ENCODE measurements at places on chromosomes 7 and 10. TPM values are rescaled to one million over a fixed set of nuclear protein-coding genes. Genes with fewer than 3 reads are reported as not detected.
A peak's percentile ranks its signal among the peaks of the same experiment; 100 is the strongest.

DNA sequence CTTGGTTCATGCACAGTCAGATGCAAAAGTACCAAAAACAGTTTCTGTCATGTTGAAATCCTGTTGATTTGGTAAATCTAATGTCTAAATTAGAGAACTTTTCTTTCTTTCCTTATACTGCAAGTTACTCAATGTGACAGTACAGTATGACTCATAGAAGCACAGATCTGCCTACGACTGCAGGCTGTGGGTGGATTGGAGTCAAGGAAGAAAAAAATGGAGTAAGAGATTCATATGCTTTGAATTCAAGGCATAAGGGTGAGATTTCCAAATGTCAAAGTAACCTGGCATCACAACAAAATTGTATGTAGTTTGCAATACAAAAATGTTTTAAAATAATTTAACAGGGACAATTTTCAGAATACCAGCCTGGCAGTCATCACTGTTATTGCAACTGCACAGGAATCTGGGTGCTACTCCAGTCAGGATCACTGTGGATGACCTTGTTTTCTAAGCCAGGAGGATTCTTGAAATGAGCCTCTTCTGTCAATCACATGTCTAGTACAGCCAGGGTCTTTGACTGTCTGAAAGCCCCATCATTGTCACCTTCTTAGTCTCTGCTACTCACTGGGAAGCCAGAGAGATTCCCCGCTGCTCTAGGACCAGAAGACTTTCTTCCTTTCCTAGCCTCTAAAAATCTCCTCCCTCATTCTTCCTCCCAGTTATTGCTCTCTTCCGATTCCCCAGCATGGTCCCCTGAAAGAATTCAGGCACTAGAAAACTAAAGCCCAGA lies 83.6 kb downstream of the CD36 start:
- no peaks in the 10 kb centered on the region for H3K36me3 ChIP-seq
- no peaks in the 10 kb centered on the region for H3K27me3 ChIP-seq
- peaks cover 55% of the 10 kb centered on the region for H3K4me1 ChIP-seq

DNA sequence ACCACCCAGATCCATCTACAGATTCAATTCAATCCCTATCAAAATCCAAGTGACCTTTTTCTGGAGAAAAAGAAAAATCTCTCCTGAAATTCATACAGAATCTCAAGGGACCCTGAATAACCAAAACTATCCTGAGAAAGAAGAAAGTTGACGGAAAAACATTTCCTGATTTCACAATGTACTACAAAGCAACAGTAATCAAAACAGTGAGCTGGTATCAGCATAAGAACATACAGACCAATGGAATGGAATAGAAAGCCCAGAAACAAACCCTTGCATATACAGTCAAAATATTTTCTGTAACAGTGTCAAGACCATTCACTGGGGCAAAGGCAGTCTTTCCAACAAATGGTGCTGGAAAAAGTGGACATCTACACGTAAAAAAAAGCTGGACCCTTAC lies 89.9 kb downstream of the JMJD1C start:
- DNase-seq: no peak
- H3K27me3 ChIP-seq: no peaks in the 10 kb centered on the region

DNA sequence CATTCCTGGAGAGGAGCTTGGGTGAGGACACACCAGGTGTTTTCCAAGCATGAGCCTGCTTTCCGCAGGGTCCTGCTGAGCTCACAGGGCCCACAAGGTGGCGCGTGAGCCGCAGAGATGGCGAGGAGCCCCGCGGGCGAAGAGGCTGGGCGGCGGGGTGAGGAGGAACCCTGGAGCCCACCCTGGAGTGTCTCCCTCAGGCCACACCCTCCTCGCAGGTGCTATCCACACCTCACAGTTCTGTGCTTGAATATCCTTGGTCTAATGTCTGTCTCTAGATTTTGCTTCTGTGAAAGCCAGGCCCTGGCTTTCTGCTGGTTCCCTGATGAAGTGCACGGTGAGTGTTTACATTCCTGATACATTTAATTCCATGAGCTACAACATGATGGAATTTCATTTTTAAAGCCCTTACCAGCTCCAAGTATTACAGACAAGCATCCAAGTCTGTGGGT lies 433.6 kb downstream of the ACTR3B start:
- H3K27ac ChIP-seq: no peak overlapping the region
- no peak overlapping the region for H3K4me3 ChIP-seq
- H3K4me1 ChIP-seq: no peaks in the 10 kb centered on the region
- no peaks in the 10 kb centered on the region for H3K27me3 ChIP-seq

DNA sequence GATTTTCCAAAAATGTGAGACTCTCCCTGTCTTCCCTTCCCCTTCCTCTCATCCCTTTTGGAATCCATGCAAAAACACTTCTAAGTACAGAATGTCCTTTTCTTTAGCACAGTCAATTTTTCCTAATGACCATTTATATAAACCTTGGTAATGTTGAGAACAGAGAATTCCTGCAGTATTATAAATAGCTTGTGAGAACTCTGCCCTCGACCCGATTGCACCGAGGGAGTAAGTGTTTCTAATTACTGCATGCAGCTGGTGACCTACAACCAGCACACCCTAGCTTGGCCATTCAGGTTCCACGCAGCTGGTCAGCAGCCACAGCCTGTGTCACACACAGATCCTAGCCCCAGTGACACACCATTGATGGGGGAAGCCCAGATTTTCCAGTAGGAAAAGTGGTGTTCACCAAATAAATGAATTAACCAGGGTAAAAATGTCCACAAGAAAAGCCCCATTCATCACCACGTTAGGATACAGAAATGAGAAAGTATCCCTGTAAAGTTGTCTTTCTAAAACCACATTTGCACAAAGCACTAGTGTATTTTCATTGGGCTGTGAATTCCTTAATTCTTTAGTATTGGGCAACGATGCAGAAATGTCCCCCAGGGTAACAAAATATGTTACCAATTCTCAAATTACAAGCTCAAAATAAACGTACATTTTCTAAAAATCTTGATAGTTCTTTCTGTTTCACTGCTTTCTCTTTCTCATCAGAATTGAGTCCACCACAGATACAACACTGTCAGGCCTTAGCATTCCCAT lies 499.0 kb upstream of the KLF6 start:
- H3K27me3 ChIP-seq: no peaks in the 10 kb centered on the region
- peak; percentile 74 for DNase-seq
- peak overlapping the region; percentile 6 for H3K4me3 ChIP-seq
- no peaks in the 10 kb centered on the region for H3K36me3 ChIP-seq

The ALOX5 gene
- total RNA-seq: not detected

DNA sequence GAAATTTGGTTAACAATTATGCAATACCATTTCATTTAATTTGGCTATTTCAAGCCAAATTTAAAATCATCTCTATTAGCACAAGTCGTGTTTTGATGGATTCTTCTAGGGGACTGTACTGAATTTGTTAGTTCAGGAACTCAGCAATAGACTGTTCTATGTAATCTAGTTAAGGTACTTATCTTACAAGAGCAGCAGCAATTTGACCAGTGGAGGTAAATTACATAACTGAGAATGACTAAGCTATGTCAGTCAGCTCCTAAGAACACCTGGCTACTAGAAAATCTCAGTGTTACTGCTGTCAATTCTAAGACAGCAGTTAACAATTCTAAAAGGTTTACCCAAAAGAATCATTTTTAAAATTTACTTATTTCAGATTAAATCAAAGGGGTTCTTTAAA lies 513.9 kb upstream of the ZWINT start:
- H3K27me3 ChIP-seq: no peaks in the 10 kb centered on the region
- no peaks in the 10 kb centered on the region for H3K4me1 ChIP-seq
- H3K36me3 ChIP-seq: no peaks in the 10 kb centered on the region
- no peak for DNase-seq

The ITGA8 gene
- 2.5 TPM for total RNA-seq

GRCh38 chr7:85025312-85025756 lies 161.5 kb downstream of the SEMA3D start:
- no peaks in the 10 kb centered on the region for H3K36me3 ChIP-seq
- H3K4me1 ChIP-seq: no peaks in the 10 kb centered on the region
- DNase-seq: no peak
- no peaks in the 10 kb centered on the region for H3K27me3 ChIP-seq
- H3K27ac ChIP-seq: no peak overlapping the region
- H3K4me3 ChIP-seq: no peak overlapping the region

GRCh38 chr7:42479816-42480633 lies 243.0 kb upstream of the GLI3 start:
- H3K4me3 ChIP-seq: no peak overlapping the region
- H3K27me3 ChIP-seq: peaks cover 13% of the 10 kb centered on the region
- peaks cover 8% of the 10 kb centered on the region for H3K4me1 ChIP-seq
- H3K36me3 ChIP-seq: no peaks in the 10 kb centered on the region
- DNase-seq: peak; percentile 57

GRCh38 chr7:142568435-142569097 lies 180.7 kb upstream of the PRSS1 start:
- peaks cover 32% of the 10 kb centered on the region for H3K4me1 ChIP-seq
- no peaks in the 10 kb centered on the region for H3K27me3 ChIP-seq
- no peak overlapping the region for H3K4me3 ChIP-seq
- DNase-seq: peak; percentile 97
- no peaks in the 10 kb centered on the region for H3K36me3 ChIP-seq

DNA sequence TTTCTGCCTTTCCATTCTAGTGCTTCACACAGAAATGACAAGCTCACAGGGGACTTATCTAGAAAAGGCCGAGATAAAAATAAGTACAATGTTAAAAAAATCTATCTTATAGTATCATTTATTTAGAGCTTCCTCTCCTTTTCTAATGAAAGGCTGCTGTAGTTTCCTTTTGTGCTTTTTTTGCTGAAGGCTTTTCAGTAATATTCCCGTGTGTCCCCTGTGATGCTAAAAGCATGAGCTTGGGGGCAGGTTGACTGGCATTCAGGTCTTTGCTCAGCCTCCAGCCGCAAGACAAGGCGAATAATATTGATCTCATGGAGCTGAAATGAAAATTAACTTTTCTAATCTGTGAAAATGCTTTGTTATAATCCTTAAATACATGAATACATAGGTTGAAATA lies 143.0 kb downstream of the ST7 start:
- DNase-seq: no peak
- H3K27me3 ChIP-seq: no peaks in the 10 kb centered on the region
- H3K27ac ChIP-seq: no peak overlapping the region
- no peak overlapping the region for H3K4me3 ChIP-seq
- H3K4me1 ChIP-seq: peaks cover 14% of the 10 kb centered on the region

The ANXA7 gene
- total RNA-seq: 143 TPM

- H3K4me1 ChIP-seq: no peaks in the 10 kb centered on the region
- DNase-seq: no peak
- no peaks in the 10 kb centered on the region for H3K36me3 ChIP-seq
- no peaks in the 10 kb centered on the region for H3K27me3 ChIP-seq
Measured at GRCh38 chr10:124057601-124058000, 35.8 kb downstream of the CHST15 start.

- no peaks in the 10 kb centered on the region for H3K36me3 ChIP-seq
- no peak for DNase-seq
- H3K4me1 ChIP-seq: peaks cover 4% of the 10 kb centered on the region
- H3K27me3 ChIP-seq: no peaks in the 10 kb centered on the region
Measured at GRCh38 chr10:672203-672602, 17.3 kb downstream of the DIP2C start.

- H3K4me3 ChIP-seq: peak overlapping the region; percentile 71
- peak; percentile 90 for DNase-seq
- no peaks in the 10 kb centered on the region for H3K27me3 ChIP-seq
Measured at GRCh38 chr7:155787171-155787851, 25.0 kb downstream of the SHH start.

- no peak for DNase-seq
- no peak overlapping the region for H3K27ac ChIP-seq
- H3K36me3 ChIP-seq: no peaks in the 10 kb centered on the region
- H3K4me1 ChIP-seq: no peaks in the 10 kb centered on the region
Measured at GRCh38 chr10:130464426-130464825, 328.2 kb downstream of the GLRX3 start.

DNA sequence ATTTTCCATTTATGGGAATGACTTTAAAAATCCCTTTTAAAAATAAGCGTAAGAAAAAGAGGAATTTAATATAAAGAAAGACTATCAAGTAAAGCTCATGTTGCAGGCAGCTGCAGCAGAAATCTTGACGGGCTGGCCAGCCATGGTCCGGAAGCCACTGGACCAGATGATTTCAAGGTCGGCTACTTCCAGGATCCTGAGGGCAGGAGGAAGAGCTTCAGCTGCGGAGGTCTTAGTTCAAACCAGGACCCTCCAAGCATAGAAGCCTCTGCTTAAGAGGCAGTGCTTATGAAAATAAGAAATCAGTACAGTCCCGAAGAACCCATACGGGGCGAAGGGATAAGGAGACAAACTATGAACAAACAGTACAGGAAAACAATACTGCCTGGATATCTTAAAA lies 220.2 kb upstream of the CELF2 start:
- H3K36me3 ChIP-seq: no peaks in the 10 kb centered on the region
- H3K27me3 ChIP-seq: no peaks in the 10 kb centered on the region
- peak overlapping the region; percentile 73 for H3K27ac ChIP-seq

The JCAD gene
- 47.0 TPM for total RNA-seq

DNA sequence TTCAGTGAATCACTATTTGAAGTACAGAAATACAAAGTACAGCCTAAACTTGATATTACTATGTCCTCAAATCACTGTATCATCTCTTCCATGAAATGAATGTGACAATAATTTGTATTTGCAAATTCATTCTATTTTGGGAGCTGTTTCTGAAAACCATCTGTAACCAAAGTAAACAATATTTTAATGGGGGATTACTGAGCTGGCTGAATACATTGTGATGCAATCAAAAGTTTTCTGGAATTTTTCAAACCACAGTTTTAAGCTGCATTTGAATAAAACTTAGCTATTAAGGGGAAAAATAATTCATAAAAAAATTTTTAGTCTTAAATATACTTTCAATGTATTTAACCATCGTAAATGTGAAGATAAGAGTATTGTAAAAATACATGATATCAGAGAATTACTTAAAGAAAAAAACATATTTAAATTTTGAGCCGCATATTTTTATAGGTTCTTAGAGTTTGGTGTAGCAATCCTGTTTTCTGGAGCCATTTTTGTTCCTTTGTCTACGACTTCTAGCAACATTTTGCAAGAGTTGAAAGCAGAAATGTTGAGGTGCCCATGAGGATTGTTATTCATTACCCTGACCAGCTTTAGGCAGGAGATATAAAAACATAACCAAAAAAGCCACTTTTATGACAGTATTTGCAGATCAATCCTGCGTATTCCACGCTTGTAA lies 45.9 kb upstream of the AGMO start:
- no peak overlapping the region for H3K4me3 ChIP-seq
- no peak overlapping the region for H3K27ac ChIP-seq

GRCh38 chr10:60937022-60937421 lies 7.0 kb downstream of the RHOBTB1 start:
- peaks cover 4% of the 10 kb centered on the region for H3K4me1 ChIP-seq
- H3K27ac ChIP-seq: no peak overlapping the region
- H3K4me3 ChIP-seq: no peak overlapping the region
- H3K36me3 ChIP-seq: peaks cover 8% of the 10 kb centered on the region
- H3K27me3 ChIP-seq: no peaks in the 10 kb centered on the region

The TLX1 gene
- total RNA-seq: not detected

GRCh38 chr10:82981137-82981723 lies 1106.2 kb downstream of the NRG3 start:
- H3K4me1 ChIP-seq: peaks cover 24% of the 10 kb centered on the region
- H3K4me3 ChIP-seq: peak overlapping the region; percentile 52
- no peak for DNase-seq
- no peaks in the 10 kb centered on the region for H3K36me3 ChIP-seq

DNA sequence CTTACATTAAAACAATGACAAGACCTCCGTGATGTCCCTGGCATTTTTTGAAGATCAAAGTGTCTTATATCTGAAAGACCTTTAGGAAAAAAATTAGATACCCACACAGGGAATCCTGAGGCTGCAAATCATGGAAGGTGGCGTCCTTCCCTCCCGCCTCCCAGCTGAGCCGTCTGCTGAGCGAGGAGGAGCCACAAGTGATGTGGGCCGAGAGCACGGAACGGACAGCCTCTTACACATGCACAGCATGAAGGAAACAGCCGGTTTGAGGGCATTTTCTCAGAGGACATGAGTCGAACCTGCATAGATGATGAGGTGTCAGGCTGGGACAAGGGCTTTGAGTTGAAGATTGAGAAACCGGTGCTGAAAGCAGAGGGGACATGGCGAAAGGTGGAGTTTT lies 163.3 kb downstream of the ADARB2 start:
- no peak overlapping the region for H3K27ac ChIP-seq
- no peak overlapping the region for H3K4me3 ChIP-seq
- no peaks in the 10 kb centered on the region for H3K4me1 ChIP-seq
- H3K27me3 ChIP-seq: no peaks in the 10 kb centered on the region

Data from osteoblast (primary cell).